ENCODE measurements at places on chromosomes 13 and 19.

GRCh38 chr19:555474-555808 is 11.6 kb downstream of the GZMM start:
- DNase-seq = no peak

DNA sequence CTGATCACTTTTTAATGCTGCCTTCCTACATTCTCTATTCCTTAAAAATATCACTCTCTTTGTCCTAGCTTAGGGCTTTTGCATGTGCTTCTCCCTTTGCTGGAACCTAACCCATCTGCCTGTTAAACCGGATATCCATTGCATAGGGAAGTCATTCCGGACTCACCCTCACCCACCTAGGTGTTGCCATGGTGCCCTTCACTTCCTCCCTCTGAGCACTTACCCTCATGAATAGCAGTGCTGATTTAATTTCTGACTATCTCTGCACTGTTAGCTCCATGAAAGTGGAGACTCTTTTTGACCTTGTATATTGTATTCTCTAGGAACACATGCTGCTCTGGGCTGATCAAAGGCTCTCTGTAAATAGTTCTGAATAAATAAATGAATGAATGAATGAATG is 401.9 kb downstream of the PCDH20 start:
- no peak for DNase-seq

GRCh38 chr13:21798181-21798580 is 127.3 kb downstream of the FGF9 start:
- DNase-seq = no peak

GRCh38 chr13:64457976-64458375 is 2772.2 kb downstream of the PCDH9 start:
- no peak for DNase-seq

GRCh38 chr13:70732611-70733010 is 624.4 kb upstream of the KLHL1 start:
- DNase-seq = no peak

GRCh38 chr19:23415561-23416191 is 20.4 kb upstream of the ZNF91 start:
- no peak for DNase-seq

DNA sequence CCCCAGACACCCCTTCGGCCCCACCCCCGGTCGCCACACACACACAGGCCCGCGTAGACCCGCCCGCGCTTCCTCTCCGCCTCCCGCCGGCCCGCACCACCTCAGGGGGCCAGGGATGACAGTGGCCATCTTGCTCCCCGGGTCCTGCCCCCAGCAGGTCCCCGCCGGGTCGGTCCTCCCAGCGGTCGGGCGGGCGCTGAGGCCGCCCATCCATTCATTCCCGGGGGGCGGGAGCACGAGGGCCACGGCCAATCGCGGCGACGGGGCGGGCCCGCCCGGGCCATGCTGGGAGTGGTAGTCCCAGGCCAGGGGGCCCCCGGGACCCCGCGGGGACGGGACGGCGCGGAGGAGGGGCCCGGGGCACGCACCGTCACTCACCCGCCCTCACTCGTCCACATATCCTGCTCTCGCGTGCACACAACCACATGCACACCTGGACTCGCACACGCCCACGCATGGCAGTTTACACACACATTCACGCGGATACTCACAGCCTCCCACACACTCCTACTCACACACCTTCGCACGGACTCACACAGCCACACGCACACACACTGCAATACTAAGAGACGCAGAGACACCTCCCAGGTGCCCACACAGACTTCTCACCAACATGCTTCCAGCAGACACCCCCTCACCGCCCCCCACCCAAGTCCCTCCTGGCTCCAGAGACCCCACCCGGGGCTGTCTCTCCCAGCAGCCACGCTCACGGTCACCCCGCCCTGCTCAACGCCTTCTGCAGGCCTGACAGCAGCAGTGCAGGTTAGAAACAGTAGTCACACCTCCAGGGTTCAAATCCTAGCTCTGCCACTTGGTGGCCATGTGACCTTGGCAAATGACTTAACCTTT is at the start of gene DPF1:
Gene DPF1, minus strand, starts transcription at position 209 of the 849 bp plus-strand sequence. Its CDS starts 80 bp downstream, at position 129.
- peak; percentile 42 for DNase-seq

DNA sequence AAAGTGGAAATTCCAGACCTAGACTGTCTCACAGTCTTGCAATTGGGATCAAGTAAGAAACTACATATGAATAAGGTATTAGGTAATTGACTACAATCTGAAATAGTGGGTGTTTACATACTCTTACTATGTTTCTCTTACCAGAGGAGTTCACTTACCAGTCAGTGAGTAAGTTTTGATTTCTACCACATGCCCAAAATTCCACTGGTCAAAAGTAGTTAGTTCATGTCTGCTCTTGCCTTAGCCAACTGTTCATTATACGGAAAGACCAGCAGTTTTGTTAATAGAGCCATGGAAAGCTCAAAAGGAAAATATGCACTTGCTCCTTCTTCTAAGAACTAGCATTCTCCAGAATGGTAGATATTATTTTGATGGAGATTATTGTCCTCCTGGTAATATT is 490.8 kb downstream of the RFC3 start:
- DNase-seq = no peak

GRCh38 chr19:34838753-34839431 is 65.9 kb upstream of the ZNF599 start:
- no peak for DNase-seq

DNA sequence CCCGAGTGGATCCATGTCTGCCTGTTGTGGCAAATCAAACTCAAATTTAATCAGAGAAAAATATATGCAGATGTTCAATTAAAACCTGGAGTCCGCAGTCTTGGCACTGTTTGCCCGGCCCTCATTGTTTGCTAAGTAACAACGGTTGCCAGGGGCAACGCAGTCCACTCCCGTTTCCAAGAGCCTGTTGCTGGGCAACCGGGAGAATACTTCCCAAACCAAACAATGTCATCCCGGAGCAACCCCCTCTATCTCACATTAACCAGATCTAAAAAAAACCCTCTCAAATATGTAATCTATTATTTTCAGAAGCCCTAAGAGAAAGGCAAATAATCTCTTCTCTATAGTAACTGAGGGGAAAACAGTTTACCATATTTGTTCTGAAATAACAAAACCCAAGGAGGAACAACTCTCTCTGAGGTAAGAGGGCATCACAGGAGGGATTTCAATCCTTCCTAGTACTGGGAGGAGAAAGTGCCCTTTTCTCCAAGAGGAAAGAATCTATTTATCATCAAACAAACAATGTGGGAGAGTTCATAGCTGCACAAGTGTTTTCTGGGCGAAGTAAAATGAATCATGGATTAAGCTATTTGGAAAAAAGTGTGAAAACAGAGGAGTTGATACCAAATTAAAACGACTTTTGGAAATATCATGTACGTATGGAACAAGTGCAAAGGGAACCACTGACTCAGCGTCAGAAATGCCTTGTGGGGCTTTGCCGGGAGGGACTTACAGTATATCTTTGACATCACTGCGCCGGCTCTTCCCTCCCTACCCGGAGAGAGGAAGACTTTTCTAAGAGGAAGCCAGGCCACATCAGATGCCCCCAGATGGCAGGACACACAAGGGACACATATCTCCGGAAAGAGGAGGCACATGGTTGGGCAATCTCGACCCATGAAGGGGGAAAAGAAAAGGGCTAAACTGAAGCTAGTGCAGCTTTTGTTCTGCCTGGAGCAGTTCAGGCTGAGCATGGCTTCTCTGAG is 43.3 kb downstream of the RFX2 start:
- peak; percentile 94 for DNase-seq

DNA sequence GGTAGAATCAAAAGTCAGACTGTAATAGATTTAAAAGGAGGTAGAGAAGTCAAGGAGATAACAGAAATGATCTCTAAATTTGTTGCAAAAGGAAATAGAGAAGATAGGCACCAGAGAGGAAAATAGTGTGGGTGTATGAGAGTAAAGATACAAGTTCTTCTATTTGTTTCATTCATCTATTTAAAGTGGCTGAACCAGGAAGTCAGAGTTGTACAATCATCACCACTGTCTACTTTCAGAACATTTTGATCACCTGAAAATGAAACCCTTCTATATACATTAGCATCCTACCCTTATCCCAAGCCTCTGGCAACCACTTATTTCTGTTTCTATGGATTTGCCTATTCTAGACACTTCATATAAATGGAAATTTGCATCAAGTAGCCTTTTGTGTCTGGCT is 36.7 kb downstream of the INTS6 start:
- no peak for DNase-seq

DNA sequence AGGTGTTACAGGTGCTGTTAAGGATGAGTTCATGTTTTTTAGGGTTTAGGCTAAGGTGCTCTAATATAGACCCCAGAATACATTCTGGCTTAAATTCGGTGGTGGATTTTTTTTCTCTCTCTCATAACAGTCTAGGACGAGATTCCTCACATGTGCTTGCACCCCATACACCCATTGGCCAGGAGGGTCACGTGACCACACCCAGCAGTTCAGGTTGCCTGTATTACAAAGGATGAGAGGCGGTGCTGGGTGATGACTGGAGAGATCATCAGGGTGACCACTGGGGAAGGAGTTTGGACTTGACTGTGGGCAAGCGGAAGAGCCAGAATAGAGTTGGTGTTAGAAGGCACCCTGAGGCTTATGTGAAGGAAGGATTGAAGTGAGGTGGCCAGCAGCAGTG is 27.7 kb downstream of the PPP2R1A start:
- DNase-seq = no peak

GRCh38 chr19:54431255-54431838 is 16.1 kb downstream of the TTYH1 start:
- peak; percentile 13 for DNase-seq

DNA sequence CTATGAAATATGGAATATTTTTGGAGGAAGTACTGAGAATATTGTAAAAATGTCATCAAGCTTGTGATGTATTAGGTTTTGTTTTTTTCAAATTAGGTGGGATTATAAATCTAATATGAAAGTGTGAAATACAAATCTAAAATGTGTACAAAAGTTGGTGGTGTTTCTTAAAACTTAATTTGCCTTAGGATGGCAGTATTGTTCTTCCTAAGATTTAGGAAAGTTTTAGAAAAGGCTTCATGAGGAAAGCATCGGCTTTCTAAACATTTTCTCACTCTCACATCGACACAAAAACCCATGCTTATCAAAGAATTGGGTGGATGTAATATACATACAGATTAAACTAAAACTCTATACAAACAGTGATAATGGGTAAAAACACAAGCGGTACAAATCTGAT is 972.0 kb upstream of the PCDH20 start:
- DNase-seq = no peak

DNA sequence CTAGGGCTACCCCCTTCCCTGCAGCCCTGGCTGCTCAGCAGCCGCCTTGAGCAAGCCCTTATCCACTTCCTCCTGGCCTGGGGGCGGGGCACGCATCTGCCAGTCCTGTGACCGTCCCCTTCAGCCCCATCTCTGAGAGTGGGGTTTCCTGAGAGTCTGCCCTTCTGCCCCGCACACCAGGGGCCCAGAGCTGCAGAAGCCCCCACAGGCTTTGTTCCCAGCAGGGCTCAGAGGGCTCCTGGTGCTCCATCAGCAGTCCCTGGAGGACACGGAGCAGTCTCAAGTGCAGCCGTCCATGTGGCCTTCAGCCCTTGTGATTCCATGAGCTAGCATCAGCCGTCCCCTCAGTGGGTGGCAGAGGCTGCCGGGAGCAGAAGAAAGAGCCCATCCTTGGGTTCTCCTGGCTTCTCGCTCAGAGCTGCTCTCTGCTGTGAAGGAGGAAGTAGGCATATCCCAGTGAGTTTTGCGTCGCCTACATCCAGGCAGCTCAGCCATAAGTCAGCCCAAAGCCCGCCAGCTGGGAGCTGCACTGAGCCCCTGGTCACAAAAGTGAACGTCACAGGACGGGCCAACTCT is 16.3 kb downstream of the MYO9B start:
- DNase-seq = no peak

DNA sequence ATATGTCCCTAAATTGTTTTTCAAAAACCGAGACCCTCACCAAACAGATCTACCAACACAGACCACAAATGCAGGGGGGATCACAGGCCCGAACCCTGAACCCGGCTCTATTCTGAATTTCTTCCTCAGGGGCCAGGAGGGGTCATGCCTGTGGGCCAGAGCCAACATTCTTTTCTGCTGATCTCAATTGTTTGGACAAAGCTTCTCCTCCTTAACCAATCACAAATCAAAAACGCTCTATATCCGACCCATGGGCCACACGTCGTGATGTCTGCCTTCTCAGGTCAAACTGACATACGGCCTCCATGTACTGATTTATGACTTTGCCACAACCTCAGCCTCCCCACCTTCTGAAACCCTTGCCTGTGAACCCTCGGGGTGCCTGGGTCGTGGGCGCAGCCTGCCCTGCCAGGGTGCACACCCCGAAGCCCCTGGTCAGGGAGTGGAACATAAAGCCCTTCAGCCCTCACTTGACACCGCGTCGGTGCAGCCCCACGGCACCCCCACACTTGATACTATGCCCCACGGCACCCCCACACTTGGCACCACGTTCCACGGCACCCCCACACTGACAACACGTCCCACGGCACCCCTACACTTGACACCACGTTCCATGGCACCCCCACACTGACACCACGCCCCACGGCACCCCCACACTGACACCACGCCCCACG is 58.4 kb upstream of the C13orf46 start:
- DNase-seq = peak; percentile 18

- peak; percentile 59 for DNase-seq
Measured at GRCh38 chr13:72205773-72206172, 338.8 kb upstream of the DACH1 start.

GRCh38 chr13:34349091-34349722 is 531.3 kb downstream of the RFC3 start:
- peak; percentile 67 for DNase-seq

DNA sequence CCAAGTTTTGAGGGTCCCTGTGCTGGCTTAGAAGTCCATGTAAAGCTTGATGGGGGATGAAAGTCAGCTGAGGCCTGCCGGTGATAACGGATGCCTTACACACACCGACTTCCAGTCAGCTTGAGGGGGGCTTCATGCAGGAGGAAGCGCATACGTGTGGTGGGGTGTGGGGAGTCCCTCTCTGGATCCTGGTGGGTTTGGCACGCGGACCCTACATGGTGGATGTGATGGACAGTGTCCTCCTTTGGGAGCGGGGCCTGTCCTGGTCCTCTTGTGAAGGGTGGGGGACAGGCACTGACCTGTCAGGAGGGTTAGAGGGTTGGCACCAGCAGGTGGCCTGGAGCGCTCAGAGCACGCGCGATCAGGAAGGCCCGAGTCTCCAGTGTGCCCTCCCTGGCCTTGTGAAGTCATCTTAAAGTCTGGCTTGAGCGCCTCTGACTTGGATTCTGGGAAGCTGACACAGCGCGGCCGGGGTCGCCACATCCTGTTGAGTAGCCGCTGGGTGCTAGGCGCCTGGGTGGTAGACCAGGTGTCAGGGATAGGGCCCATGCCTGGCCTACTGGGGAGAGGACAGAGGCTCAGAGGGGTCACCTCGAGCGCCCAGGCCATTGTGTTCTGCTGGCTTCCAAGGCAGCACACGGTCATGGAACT is 2.9 kb downstream of the DAZAP1 start:
- DNase-seq = peak; percentile 83

DNA sequence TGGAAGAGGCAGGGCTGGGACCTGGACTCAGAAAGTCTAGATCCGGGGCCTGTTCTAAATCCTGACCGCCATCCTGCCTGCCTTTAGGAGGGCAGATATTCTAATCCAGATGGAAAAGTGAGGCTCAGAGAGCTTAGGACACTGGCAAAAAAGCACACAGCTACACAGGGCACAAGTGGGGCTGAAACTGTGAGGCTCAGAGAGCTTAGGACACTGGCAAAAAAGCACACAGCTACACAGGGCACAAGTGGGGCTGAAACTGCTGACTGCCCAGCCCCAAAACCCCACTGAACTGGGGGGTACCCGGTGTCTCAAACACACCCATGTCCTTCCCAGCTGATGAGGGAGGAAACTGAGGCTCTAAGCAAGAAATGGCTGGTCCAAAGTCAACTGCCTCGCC is 2.0 kb downstream of the AKT1S1 start:
- no peak for DNase-seq

- DNase-seq = no peak
Measured at GRCh38 chr13:92412481-92412880, 814.1 kb upstream of the GPC6 start.
